EH (cell line): ENCODE measurements at places on chromosomes 7 and 10.

GRCh38 chr7:107924841-107925504 lies 34.0 kb downstream of the DLD start:
- peak; percentile 58 for DNase-seq

- no peak for DNase-seq
Measured at GRCh38 chr10:73868655-73869195, 5.6 kb downstream of the CAMK2G start.

DNA sequence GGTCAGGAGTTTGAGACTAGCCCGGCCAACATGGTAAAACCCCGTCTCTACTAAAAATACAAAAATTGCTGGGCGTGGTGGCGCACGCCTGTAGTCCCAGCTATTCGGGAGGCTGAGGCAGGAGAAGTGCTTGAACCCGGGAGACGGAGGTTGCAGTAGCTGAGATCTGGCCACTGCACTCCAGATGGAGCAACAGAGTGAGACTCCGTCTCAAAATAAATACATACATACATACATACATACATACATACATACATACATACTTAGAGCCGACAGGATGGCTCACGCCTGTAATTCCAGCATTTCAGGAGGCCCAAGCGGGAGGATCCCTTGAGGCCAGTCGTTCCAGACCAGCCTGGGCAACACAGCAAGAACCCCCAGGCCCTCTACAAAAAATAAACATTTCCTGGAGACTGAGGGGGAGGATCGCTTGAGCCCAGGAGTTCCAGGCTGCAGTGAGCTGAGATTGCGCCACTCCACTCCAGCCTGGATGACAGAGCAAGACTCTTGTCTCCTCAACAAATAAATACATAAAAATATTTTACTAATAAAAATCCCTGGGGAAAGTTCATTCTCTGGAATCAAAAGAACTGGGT lies 90.9 kb upstream of the TNRC18 start:
- peak; percentile 67 for DNase-seq

DNA sequence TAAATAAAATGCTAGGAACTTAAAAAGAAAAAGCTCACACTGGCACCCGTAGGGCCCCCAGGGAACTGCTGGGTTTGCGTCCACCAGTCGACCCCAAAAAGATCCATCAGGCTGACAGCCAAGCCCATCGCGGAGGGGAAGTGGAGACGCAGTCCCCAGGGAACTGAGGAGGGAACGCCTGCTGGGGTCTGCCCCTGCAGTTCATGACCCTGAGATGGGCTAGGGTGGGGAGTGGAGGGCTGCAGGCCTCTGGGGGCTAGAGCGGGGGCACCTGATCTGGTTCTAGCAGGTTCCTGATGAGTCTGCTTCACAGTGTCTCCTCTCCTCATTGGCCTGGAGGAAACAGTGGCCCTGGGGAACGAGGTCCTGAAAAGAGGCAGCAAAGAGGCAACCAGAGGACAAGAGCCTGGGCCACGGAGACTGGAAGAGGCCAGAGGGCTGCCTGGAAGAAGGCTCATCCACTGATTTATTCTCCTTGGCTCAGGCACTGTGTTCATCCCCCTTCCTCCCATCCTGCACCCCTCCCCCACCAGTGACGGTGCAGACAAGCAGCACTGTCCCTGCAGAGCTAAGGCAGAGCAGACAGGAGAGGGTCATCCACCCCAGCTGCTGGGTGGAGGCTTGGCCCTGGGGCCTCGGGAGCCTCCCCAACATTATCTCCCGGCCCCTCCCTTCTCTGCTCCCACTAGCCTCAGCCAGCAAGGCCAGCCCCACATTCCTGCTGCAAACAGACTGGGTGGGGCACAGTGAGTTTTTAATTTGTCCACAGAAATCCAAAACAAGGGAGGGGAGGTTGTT lies 24.7 kb upstream of the HSPA12A start:
- DNase-seq, result peak; percentile 41

GRCh38 chr7:45347804-45348203 lies 190.2 kb downstream of the RAMP3 start:
- peak; percentile 87 for DNase-seq

GRCh38 chr7:29192811-29193210 lies 1.8 kb upstream of the CHN2 start:
- DNase-seq, result no peak

DNA sequence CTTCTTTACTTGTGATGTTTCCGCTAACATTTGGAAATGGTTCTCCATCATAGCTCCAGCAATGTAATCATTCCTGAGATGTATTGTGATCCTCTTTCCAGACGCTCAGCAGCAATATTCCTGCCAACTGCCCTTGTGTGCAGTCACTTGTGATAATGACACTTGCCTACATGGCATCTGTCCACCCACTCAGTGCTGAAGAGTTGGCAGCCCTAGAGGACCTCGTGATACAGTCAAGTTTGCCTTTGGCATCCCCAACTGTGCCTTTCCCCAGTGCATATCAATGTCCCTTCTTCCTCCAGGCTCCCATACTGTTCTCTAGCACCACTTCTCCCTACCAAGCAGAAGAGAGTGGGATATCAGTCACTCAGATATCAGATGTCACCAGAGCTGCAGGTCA lies 64.9 kb downstream of the MYOF start:
- peak; percentile 32 for DNase-seq
